Left ventricle myocardium inferior (tissue), 1 donor: ENCODE measurements at places on chromosomes 7 and 10. TPM values are rescaled to one million over a fixed set of nuclear protein-coding genes. Genes with fewer than 3 reads are reported as not detected.

- DNase-seq, result no peak
These were observed 200.6 kb downstream of the CHCHD3 start for GRCh38 chr7:132881317-132881716.

DNA sequence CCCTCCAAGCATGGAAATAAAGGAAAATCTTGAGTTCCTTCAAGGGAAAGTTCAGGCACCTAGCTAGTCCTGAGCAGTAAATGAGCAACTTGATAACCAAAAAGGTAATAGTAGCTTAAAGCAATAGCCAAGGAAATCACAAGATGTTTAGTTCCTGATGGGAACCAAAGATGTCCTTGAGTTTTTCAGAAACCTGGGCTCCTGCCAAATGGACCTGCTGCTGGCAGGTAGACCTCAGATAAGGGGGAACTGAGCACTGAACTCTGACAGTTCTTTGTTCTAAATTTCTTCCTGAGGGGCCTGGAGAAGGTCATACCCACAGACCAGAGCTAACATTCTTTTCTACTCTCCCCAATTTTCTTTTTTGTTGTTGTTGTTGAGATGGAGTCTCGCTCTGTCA is 48.5 kb downstream of the TMEM130 start:
- DNase-seq, result no peak

GRCh38 chr10:79608505-79609375 is 2.0 kb upstream of the SFTPA1 start:
- DNase-seq, result no peak

DNA sequence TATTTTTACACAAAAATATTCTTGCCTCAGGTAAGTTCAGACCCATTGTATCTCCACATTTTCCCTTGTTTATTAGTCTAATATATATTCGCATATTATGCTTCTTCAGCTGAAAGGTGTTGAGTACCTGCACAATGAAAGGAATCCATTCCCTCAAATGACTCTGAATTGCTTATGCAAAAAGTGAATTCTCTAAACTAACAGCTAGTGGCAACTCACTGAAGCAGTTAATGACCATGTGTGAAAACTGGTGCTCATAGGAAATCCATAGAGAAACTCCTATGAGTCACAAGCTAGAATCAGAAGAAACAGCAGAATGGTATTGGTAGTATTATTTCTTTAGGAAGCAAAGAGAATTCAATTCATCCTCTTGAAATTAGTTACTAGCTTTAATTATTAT is 33.5 kb upstream of the RNF148 start:
- no peak for DNase-seq

BTBD16 gene
- total RNA-seq, result not detected

GPR37 gene
- not detected for total RNA-seq

- no peak for DNase-seq
These were observed 33.3 kb upstream of the SH2B2 start for GRCh38 chr7:102253066-102253972.

DNA sequence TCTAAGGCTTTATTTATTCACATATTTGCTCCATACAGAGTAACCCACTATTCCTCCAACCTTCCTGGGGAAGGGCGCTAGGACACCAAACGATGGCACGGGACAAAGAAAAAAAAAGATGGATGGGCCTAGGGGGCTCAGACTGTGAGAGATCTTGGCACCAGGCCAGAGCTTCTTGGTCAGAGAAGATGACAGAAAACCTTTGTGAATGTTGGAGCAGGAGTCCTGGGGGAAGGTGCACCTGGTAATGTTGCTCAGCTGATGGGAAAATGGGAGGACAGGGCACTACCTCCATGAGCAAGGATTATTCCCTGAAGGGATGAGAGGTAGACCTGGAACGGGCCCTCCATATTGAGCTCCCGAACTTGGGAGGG is 1.4 kb upstream of the SH3PXD2A start:
- no peak for DNase-seq
